HAP-1 (cell line): ENCODE measurements at places on chromosomes 2 and 18.

- peak; percentile 44 for DNase-seq
Observed at GRCh38 chr2:200862532-200863000, 1.9 kb downstream of the CLK1 start.

- DNase-seq = no peak
Observed at GRCh38 chr2:171553858-171554257, 31.6 kb downstream of the CYBRD1 start.

GRCh38 chr2:27211241-27211942 is 449 bp upstream of the ATRAID start:
- DNase-seq = no peak

GRCh38 chr18:2935438-2936192 is 77.3 kb downstream of the LPIN2 start:
- DNase-seq = no peak

DNA sequence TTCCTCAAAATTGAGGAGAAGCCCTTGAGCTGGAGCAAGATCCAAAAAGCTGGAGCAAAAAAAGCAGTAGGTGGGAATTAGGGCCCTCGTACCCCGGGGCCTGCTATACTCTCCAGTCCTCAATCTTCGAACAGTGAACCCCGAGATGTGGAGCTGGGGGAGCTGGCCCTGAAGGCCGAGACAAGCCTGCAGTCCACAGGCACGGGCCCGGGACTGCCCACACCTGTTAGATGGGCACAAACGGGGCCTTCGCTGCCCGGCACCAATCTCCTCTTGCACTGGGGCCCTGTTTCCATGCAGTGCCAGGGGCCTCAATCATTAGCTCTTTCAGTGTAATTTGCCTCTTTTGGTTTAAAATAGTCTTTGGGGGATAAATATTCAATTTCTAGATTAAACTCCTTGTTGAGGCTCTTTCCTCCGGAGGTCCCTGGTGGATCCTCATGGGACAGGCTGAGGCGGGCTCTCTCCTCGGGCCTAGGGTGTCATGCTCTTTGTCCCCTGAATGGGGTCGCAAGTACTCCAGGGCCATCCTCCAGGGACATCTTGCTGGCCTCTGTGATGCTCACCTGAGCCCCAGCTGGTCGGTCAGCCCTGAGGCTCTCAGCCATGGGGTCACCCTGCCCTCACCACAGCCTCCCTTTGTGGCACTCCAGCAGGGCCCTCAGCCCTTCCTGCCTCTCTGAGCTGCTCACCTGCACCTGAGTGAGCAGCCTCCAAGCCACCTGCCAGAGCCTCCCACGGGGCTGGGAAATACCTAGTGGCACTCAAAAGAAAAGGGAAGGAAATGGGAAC is 223.6 kb downstream of the ALPK2 start:
- no peak for DNase-seq

DNA sequence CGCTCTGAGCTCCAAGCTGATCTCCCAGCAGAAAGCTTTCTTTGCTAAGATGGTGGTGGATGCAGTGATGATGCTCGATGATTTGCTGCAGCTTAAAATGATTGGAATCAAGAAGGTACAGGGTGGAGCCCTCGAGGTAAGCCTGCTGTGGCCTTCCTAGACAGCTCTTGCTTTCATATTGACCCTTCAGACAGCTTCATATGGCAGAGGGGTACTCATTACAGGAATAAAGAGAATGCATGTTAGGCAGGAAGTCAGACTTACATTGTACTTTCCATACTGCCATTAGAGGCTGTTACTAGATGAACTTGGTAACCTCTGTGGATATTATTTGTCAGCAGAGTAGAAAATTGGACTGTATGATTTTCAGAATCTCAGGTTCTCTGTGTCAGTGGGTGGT is 10.5 kb downstream of the CCT7 start:
- no peak for DNase-seq

DNA sequence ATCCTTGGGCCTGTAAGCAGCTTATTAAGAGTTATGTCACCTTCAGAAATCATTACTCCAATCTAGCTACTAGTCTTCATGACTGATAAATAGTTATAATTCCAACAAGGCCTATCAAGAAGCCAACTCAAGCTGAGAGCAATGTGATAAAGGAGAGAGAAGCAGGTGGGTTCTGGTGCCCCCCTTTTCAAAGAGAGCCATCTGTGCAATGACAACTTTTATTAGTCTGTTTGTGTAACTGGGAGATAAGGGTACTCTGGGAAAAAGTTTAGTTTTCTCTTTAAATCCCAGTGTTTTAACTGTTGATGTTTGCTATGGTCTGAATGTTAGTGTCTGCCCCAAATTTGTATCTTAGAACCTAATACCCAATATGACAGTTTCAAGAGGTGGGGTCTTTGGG is 60.6 kb downstream of the CCDC93 start:
- no peak for DNase-seq

GRCh38 chr2:190553254-190553653 is 18.7 kb upstream of the NEMP2 start:
- DNase-seq = no peak

GRCh38 chr2:176446718-176447414 is 177.6 kb downstream of the MTX2 start:
- DNase-seq = no peak

GRCh38 chr2:239144713-239144999 is 256.2 kb downstream of the HDAC4 start:
- no peak for DNase-seq

DNA sequence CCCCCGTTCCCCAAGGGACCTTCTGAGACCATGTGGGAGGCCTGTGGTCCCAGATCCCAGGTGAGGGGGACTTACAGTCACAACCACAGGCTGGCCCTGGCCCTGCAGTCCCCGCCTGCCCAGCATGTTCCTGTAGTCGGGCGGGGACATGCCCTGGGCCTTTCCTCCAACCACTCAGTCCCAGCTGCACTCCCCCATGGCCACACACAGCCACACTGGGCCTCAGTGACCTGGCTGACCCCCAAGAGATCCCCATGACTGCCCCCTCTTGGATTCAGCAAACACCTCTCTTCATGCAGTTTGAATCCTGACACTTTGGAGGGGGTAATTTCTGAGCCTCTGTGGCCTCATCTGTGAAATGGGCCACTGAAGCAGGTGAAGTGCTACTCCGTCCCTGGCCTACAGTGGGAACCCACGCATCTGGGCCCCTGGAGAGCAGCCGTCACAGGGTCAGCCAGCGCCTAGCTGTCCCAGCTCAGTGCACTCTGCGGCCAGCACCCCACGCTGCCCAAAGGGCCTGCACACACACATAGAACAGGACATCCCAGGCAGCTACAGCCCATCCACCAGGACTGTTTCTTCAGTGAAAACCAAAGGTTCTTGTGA is 12.7 kb upstream of the ARHGEF4 start:
- DNase-seq = no peak

DNA sequence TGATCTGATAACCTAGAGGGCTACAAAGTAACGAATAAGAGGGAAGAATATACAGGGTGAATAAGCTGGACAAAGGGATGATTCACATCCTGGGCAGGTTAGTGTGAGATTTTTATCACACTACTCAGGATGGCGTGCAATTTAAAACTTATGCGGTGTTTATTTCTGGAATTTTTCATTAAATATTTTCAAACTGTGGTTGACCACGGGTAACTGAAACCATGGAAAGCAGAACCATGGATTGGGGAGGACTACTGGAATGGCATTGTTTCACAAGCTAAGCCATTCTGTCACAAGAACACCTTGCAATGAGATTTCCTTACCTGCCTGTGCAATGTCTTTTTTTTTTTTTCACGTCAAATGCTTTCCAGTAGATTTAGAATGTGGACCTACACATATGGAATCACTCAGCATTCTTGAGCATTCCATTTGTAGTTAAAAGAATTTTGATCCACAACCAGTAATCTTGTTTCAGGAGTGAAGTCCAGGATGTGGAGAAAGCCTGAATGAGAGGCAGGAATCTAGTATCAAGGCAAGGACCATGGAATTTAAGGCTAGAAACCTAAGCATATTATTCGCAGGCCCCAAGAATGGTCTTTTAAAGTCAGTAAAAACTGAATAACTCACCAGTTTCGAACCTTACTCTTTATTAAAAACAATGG is 8.0 kb upstream of the CDK15 start:
- no peak for DNase-seq

DNA sequence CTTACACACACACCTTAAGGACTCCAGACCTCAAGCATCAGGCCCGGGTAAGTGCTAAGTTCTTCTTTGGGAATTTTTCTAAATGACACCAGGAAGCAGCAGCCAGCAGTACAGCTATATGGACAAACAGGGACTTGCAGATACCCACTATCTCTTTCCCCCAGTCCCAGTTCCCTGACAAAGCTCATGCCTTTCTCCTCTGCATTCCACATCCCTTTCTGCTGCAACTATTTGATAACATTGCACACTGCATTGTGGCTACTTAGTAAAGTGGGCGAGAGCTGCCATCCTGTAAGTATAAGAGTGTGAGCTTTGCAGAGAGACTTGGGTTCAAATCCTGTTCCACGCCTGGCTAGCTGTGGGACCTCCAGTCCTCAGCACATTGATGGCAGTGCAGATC is 14.0 kb upstream of the CD226 start:
- no peak for DNase-seq
